Activated naive CD4-positive, alpha-beta T cell treated with anti-CD3 and anti-CD28 coated beads, Interleukin-2, amount 50 U/mL, for 72 hours (primary cell): ENCODE measurements at places on chromosomes 5 and 9.
A peak's percentile ranks its signal among the peaks of the same experiment; 100 is the strongest.

GRCh38 chr5:91373600-91373999 lies 9.5 kb downstream of the ARRDC3 start:
- no peak for DNase-seq

GRCh38 chr9:80437091-80437640 lies 865.4 kb downstream of the TLE4 start:
- no peak for DNase-seq

DNA sequence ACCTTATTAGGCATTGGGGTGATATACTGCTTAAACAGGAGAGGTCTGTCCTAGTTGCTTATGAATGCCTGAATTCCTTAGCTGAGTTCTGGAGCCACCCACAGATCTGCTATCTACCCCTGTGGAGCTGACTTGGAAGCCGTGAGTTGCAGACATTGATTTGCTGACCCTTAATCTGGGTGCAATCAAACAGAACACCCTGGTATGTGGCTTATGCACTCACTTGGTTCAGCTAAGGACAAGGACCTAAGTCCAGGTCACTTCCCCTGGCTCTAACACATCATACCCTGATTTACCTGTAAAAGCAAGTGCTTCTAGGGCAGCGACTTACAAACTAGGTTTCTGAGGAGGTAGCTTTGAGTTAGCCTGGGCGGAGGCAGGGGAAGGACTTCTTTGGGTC lies 41.6 kb upstream of the TLR4 start:
- DNase-seq = no peak

GRCh38 chr9:124280176-124280691 lies 22.5 kb downstream of the NEK6 start:
- no peak for DNase-seq

DNA sequence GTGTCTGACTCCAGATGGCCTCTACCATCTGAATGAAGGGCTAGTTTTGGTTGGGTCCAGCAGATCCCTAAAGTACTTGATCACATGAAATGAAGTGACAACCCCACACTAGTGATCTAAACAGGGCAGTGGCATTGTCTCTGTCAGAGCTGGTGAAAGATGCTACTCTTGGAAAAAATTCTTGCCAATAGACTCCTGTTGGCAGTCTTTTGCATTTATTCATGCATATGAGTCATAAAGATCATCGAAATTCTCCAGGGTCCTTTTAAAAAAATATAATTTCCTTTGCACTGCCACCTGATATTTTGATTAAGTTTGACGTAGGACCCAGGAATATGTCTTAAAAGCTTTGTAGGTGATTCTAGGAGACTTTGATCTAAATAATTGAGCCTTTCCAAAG lies 135.1 kb upstream of the ELL2 start:
- no peak for DNase-seq

- no peak for DNase-seq
Observed at GRCh38 chr9:2209400-2209799, 194.3 kb downstream of the SMARCA2 start.

DNA sequence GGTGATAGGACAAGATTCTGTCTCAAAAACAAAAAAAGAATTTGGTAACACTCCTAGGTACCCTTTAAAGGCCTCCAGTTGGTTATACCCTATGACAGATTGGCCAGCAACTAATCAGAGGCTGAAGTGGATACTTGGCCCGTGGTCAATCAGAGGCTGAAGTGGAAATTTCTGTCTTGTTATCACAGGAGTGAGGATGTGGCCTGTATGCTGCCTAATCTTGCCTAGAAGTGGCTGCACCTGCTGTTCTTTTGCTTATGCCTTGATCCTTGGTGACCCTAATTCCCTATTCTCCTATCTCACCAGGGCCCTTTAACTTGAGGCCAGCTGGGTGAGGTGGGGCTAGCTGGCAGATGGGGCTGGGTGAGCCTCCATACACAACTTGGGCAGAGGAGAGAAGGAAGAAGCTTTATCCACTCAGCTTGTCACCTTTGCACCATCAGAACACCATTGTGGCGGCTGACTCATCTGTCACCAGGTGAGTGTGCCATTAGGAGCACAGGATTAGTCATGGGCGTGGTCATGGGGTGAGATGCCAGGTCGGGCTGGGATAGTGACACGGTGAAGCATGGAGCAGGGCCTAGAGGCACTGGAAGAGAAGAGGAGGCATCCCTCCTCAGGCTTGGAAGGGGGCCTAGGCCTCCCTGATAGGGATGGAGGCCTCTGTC lies 41.5 kb downstream of the SAR1B start:
- DNase-seq = peak; percentile 70

DNA sequence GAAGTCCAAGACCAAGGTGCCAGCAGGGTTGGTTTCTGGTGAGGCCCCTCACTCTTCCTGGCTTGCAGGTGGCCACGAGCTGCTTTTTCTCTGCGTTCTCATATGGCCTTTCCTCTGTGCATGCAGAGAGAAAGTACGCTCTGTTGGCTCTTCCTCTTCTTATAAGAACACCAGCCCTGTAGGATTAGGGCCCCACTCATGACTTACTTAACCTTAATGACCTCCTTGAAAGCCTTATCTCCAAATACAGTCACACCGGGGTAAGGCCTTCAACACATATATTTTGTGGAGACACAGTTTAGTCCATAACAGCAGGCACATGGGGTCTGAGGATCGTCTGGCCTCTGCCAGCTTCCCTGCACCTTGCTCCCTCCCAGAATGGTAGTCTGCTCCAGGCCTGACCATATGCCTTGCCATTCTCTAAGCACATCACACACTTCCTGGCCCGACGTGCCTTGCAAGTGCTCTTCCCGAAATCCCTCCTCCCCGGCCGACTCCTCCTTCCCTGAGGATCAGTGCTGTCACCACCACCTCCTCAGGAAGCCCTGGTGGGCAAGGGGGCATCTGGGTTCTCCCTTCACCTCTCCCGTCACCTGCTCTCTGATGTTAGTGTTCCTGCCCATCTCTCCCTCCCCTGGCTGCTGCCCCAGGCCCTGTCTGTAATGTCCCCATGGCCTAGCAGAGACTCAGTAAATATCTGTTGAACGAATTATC lies 200.7 kb downstream of the AOPEP start:
- no peak for DNase-seq

- DNase-seq = no peak
Observed at GRCh38 chr5:19044311-19044710, 943.7 kb downstream of the CDH18 start.

GRCh38 chr5:177091232-177091631 lies 4.5 kb downstream of the FGFR4 start:
- no peak for DNase-seq

DNA sequence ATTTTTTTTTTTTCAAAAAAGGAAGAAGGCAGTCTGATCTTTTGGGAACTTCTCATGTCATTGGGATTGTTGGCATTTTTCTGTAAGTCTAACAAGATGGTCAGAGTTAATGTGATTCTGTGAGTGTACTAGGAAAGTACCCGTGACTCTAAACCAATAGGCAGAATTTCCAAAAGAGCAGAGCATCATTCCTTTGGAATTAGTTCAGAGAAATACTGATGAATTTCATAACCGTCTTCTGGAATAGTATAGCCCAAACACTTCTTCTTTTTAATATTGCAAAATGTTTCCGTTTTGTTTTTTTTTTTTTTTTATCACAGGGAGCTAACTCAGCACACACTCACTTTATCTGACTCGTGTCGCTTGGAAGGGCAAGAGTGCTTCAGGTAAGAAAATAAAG lies 407.4 kb downstream of the DTWD2 start:
- no peak for DNase-seq

GRCh38 chr5:82406205-82406773 lies 128.1 kb upstream of the RPS23 start:
- no peak for DNase-seq

- no peak for DNase-seq
Observed at GRCh38 chr5:36655161-36655560, 48.8 kb downstream of the SLC1A3 start.

GRCh38 chr5:154756009-154756867 lies 1.1 kb downstream of the LARP1 start:
- peak; percentile 61 for DNase-seq

DNA sequence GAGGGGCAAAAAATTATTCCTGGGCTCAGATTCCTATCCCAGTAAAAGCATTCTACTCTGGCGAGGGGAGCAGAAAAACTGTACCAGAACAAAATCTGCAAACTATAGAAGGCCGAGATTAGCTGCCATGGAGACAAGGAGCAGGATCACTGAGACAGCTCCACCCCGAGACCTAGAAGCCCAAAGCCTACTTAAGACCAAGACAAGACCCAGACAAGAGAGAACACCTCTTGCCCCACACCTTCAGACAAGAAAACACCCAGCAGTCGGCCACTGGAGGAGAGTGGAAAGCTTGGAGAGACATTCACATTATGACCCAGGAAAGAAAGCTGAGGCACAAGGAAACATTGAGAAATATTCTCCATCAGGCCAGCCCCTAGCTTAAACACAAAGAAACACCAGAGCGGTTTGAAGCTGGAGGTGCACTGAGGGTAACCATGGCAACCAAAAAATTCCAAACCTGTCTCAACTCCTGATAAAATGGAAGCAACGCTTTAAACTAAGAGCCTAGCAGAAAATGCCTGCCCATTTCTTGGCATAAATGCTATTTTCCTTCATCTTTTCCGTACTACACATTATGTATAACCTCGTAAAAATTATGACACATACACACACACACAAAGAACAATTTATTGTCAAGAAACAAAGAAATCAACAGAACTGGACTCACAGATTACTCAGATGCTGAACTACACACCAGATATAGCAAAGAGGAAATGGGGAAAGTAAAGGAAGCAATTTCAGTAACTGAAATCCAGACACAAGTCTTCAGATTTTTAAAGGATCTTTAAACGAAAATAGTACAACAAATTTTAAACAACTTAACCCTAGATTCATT lies 53.8 kb upstream of the FTMT start:
- no peak for DNase-seq

- no peak for DNase-seq
Observed at GRCh38 chr5:169695919-169696490, 58.9 kb downstream of the DOCK2 start.

GRCh38 chr5:58019614-58020013 lies 440.3 kb downstream of the PLK2 start:
- no peak for DNase-seq

DNA sequence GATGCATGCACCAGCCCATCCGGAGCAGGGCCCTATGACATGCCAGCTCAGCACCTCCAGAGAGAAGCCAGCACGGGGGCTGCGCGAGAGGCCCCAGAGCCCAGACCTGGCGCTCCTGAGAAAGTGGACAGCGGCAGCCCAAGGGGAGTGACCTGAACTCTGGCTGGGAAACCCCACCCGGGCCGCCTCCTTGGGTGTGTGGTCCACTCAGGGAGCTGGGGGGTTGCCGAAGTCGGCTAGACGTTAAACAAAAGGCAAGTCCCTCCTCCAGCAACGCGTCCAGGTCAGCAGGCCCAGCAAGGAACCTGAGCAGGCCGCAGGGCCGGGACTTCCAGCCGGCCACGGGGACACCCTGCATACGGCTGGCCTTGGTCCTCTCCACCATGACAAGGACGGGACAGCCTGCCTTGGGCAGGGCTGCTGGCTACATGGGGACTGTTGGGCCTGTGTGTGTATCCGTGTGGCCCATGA lies 35.7 kb downstream of the NACC2 start:
- DNase-seq = no peak

- no peak for DNase-seq
Observed at GRCh38 chr9:111001526-111001925, 36.7 kb downstream of the LPAR1 start.

DNA sequence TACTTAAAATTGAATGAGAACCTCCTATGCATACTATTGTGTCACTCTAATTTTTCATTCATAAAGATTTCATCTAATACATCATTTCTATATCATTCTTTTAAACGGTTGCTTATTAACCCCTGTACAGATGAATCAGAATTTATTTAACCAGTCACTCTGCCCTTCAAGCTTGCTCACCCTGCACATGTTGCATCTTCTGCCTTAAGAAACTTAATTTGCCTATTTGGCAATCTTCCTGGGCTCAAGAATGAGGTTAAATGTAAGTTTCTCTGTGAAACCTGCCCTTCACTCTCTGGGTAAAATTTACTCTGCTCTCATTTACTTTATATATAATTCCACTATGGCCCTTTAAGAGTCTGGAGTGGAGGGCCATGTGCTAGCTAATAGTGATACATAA lies 434.7 kb upstream of the ZNF608 start:
- DNase-seq = no peak

DNA sequence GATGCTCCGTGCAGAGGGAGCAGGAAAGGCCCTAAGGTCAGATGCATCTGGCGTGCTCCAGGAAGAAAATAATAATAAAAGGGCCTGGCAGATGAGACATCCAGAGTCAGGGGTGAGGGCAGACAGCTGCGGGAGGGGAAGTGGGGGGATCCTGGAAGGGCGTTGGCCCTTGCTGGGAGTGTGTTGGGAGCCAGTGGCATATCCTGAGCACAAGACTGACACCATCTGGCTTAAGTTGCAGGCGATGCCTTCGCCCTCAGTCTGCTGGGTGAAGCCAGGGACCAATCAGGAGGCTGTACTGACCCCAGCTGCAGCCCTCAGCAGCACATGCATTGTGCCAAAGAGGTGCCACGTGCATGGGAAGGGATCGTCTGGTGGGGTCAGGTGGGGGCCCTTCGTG lies 3.8 kb downstream of the OR2V2 start:
- DNase-seq = no peak

DNA sequence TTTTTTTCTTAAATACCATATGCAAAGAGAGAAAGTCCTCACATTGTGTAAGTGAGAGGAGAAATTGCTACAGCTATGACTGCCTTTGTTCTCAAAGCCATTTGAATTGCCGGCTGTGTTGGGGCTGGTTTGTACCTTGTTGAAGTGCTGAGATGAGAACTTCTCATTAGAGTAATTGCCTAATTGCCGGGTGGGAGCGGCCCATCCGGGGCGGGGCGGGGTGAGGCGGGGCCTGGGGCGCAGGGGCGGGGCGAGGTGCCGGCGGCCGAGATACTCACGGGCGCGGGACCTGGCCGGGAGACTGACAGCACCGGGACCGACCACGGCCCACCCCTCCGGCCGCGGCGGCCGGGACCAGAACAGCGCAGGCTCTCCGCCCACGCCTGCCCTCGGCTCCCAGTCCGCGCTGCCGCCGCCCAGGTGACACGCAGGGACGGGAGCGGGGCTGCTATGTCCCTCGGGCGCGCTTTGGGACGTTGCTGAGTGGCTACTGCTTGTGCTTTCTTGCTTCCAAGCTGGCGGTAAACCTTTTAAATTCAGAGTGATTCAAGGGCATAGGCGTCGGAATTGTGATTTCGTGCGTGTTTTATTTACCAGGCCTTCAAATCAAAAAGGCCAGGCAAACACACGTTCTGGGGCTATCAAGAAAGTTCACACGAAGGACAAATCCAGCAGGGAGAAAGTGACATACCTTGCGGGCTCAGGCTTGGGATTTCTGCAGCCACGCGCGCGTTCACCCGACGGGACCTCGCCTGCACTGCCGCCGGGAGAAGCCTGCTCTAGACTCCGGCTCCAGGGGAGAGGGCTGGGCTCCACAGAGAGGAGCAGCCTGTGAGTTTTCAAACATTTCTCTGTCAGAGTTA lies 269.1 kb downstream of the FANCC start:
- no peak for DNase-seq

- DNase-seq = no peak
Observed at GRCh38 chr5:59999056-59999455, 105.5 kb upstream of the PDE4D start.

GRCh38 chr5:169175733-169176132 lies 125.2 kb downstream of the SLIT3 start:
- no peak for DNase-seq
